Esophagus mucosa (tissue), 1 donor: ENCODE measurements at places on chromosomes 16 and 17. TPM values are rescaled to one million over a fixed set of nuclear protein-coding genes. Genes with fewer than 3 reads are reported as not detected.

Gene KRT14
- total RNA-seq = 5,105 TPM

Gene ANKRD11
- 81.1 TPM for total RNA-seq

Gene PPM1E
- 0.04 TPM for total RNA-seq

Gene MTSS2
- 32.8 TPM for total RNA-seq

Gene HOXB13
- not detected for total RNA-seq

Gene CD300LB
- not detected for total RNA-seq

Gene HOXB9
- not detected for total RNA-seq

Gene GLTPD2
- not detected for total RNA-seq

Gene MEOX1
- total RNA-seq = 1.2 TPM

Gene PRR35
- total RNA-seq = not detected

Gene PITPNM3
- 20.1 TPM for total RNA-seq

Gene MXRA7
- total RNA-seq = 32.3 TPM

Gene LMF1
- 11.4 TPM for total RNA-seq

Gene TRPV2
- 2.7 TPM for total RNA-seq

Gene CFAP97D1
- not detected for total RNA-seq

Gene CCL1
- total RNA-seq = not detected

Gene ANKRD40CL
- not detected for total RNA-seq

Gene KPNA2
- 85.5 TPM for total RNA-seq
